Stimulated activated CD4-positive, alpha-beta T cell treated with anti-CD3 and anti-CD28 coated beads, TNF-alpha, amount 100 ng/mL, for 1 hour (primary cell): ENCODE measurements at places on chromosomes 1 and 21.
A peak's percentile ranks its signal among the peaks of the same experiment; 100 is the strongest.

DNA sequence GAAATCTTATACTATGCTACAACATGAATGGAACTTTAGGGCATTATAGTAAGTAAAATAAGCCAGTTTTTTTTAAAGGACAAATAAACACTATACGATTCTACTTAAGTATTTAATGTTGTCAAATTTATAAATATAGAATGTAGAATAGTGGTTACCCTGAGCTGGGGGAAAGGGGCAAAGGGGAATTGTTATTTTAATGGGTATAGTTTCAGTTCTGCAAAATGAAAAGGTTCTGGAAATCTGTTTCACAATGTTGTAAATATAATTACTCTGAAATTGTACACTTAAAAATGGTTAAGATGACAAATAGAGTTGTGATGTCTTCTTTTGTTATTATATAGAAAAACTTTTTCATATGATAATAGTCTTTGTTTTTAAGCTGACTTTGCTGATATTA is 366.3 kb downstream of the MRPL39 start:
- DNase-seq: no peak

DNA sequence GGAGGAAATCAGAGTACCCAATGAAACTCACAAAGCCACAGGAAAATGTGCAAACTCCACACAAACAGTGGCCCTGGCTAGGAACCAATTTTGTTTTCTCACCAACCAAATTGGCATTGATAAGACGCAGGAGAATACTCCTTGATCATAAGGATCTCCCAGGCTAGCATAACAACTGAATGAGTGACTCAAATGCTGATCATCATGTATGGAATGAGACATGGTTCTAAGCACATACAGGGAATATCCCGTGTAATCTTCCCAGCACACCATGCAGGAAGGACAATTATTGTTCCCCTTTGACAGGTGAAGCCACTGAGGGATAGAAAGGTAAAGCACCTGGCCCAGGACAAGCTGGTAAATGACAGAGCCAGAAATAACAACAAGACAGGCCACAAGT is 180.0 kb upstream of the DUSP10 start:
- DNase-seq: no peak

GRCh38 chr21:36504067-36505058 is 24.4 kb upstream of the CLDN14 start:
- DNase-seq: no peak

DNA sequence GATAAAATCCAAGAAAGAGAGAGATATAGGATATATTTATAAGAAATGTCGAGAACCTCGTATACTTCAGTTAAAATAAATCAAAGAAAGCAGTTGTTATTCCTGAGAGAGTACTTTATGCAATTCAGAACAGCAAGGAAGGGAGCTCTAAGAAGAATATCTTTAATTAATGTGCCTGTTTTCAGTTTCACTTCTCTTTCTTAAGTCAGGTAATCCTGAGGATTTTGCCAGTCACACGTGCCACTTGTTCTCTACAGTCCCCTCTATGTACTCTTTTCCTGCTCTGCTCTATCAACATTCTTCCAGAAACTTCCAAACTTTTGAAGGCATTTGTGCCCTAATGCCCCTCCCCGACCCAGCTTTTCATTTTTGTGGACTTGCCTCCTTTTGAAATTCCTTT is 211.9 kb downstream of the AKT3 start:
- DNase-seq: no peak

DNA sequence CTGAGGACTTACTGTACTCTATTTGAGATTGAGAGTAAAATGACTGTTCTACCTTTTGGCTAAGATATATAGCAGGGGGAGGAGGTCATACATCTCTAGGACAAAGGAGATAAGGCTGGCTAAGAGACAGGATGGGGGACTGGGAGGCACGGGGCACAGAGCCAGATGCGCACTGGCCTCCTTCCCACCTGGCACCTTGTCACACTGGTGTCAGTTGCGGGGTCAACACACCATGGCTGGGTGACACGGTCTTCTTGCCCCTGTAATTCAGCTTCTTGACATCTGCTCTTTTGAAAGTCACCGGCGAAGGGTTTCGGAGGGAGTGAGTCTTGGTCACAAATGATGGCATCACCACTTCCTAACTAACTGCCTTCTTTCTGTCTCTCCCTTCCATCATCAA is 177.3 kb downstream of the ZSCAN20 start:
- no peak for DNase-seq

GRCh38 chr1:79875187-79875586 is 868.7 kb upstream of the ADGRL4 start:
- DNase-seq: no peak

DNA sequence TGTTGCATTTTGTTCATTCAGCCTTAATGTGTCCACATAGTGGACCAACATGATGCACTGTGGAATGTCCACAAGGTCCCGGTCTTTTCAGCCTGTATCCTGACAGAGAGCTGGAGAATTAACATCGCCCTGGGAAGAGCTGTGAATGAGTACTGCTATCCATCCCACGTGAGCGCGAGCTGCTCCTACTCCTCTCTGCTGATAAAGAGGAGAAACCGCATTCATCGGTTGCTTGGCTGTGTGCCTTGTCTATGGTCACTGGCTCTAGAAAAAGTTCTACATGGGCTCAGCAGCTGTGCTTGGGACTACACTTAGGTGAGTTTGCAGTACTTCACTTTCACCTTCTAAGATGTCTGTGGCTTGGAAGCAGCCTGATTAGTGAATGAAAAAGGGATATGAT is 31.1 kb upstream of the IGSF5 start:
- no peak for DNase-seq

GRCh38 chr1:229171934-229172333 is 99.0 kb upstream of the RAB4A start:
- no peak for DNase-seq

GRCh38 chr1:210446479-210446878 is 117.8 kb downstream of the HHAT start:
- DNase-seq: peak; percentile 56

DNA sequence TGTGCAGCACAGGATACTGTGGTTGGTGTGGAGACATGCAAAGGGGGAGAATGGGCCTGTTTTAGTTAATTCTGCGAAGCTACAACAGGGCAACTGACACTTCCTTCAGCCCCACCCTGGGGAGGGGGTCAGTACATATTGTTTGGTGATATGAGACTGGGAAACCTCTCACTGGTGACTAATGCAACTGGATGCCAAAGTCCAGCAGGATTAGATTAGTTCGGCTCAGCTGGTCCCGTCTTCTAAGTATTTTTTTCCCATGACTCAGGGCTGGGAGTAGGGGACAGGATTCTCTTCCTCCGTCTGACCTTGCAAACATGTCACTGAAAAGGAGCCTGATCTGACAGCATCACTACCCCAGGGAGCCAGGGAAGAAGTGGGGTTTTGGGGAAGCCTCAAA is 43.0 kb downstream of the PLXNA2 start:
- no peak for DNase-seq

- no peak for DNase-seq
These were observed 10.9 kb downstream of the S100PBP start for GRCh38 chr1:32828341-32828740.

GRCh38 chr1:197013234-197013633 is 35.9 kb downstream of the CFHR5 start:
- DNase-seq: no peak
